ENCODE measurements at places on chromosomes 16 and 17.

DNA sequence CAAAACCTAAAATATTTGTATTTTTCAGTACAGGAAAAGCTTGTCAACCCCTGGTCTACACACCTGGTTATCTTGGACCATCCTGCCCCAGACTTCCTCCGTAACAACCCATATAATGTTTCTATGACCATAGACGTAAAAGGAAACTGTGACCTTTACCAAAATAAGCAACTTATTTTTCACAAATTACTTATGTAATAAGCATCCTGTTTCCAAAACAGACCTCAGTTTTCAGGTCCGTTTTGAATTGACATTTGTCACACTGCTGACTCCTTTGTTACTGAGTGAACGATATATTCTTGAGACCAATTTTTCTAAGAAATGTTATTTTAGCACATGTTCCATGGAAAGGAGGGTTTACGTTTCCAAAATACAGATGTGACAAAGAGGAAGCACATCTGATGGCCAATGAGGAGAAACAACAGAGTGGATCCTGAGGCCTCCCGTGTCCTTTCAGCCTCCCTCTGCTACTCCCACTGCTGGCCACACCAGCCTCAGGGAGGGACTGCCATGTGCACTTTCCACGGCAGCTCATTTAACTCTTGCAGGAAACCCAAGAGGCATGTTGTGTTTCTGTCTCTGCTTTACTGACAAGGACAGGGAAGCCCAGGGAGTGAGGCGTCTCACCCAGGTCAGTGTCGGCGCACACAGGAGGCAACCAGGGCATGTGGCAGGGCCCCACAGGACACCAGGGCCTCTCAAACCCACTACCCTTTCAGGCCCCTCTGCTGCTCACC, 20.1 kb upstream of the ALDH3A1 start:
- peak; percentile 2 for DNase-seq

DNA sequence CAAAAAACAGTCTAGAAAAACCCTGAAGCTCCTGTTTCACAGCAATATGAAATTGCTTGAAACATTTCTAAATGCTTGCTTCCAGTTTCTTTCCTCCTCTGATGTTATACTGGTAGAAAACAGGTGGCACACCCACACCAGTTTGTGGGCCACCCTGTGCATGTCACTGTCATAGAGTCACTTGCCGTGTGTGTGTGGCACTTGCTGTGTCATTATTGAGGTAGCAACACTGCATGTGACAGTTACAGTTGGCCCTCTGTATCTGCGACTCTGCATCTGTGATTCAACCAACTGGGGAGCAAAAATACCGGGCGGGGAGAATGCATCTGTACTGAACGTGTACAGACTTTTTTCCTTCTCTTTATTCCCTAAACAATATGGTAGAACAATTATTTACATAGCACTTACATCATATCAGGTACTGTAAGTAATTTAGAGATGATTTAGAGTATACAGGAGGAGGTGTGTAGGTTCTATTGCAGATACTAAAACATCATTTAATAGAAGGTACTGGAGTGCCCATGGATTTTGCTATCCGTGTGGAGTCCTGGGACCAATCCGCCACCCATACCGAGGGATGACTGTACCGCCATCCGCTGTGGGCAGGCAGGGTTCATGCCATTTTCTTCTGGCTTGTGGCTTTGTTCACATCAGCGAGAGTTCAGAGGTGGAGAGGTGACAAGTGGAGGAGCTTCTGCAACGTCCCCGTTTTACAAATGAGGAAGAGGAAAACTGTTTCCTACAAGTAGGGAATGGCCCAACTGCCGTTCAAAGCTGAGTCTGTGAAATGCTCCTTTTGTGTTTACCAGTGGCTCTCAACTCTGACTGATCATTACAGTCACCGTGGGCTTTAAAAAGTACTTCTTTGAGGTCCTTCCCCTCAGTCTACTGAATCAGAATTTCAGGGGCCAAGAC, 373.7 kb downstream of the SNX29 start:
- DNase-seq: no peak

DNA sequence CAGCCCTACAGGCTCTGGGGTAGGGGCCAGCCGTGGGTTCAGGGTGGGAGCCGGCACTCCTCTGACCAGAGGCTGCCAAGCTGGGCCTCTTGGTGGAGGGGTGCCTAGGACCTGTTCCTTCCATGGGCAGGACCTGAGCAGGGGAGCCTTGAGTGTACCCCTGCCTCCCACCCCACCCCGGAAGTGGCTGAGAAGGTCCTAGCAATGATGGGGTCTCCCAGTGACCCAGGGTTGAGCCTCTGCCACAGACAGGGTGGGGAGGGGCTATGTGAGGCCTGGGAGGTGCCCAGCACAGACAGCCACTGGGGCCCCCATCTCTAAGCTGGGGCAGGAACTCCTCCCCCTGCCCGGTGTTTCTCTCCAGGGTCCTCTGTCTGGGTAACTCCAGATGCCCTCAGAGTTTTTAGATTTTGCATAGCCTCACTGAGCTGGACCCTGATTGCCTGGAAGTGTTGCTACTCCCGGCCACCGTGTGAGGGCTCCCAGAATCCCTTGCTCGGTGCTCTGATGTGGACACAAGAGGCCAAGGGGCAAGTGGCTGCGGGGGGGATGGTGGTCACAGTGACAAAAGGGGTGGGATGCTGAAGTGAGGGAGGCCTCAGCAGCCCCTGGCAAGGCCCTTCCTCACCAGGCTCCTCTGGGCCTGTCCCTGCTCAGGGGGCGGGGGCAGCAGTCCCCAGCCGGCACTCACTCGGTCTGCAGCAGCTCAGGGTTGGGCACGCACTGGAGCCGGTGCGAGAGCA, 6.4 kb upstream of the MTSS2 start:
- no peak for DNase-seq

DNA sequence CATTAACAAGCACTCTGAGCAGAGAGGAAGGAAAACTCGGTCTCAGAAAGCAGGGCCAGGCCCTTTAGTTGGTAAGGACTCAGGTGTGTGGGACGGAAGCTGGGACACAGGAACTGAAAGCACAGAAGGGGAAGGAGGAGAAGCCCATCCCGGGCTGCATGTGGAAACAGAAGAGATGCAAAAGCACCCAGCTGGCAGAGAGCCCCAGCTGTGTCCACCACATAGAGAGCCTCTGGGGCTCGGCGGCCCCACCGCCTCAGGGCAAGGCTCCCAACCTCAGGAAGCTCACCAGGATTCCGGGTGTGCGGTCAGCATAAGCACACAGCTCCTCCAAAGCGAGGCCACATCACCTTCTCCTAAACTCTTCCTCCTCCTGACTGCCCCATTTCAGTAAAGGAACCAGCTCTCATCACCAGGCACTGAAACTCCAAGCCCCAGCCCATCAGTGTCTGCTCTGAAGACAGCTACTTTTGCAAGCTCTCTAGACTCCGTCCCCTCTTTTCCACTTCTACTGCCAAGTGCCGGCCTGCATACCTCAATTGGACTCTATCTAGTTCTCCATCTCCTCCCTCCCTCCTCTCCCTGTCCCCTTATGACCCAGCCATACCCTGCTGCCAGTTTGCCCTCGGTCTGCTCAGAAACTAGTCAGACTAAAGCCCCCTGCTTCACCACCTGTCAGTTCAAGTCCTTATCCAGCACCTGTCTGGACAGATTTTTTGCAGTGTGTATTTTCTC, 6.0 kb downstream of the ST3GAL2 start:
- DNase-seq: no peak

- DNase-seq: peak; percentile 8
Measured at GRCh38 chr17:75152922-75153779, 1.2 kb downstream of the JPT1 start.

- no peak for DNase-seq
Measured at GRCh38 chr16:9323170-9323569, 231.7 kb downstream of the HAPSTR1 start.

- no peak for DNase-seq
Measured at GRCh38 chr17:44795928-44796327, 34.2 kb downstream of the GJC1 start.
